ENCODE measurements at places on chromosomes 4 and X. TPM values are rescaled to one million over a fixed set of nuclear protein-coding genes. Genes with fewer than 3 reads are reported as not detected.
A peak's percentile ranks its signal among the peaks of the same experiment; 100 is the strongest.

GRCh38 chr4:105092356-105092755, 54.3 kb upstream of the TET2 start:
- DNase-seq = no peak

DNA sequence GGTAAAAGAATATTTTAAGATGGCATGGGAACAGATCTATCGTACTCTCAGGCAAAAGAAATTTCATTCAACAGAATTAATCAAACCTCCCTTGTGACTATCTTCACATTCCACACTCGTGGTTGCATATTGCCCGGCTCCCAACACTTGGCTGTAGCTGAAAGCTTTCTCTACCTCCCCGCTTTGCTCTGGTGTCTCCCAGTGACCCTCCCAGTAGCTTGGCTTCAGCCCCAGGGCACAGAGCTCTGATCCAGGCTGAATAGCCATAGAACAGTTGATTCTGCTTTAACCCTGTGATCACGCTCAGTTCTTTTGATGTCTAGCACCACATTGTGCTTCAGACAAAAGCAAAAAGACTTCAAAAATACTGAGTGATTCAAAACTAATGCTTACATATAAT, 24.6 kb downstream of the SLC7A11 start:
- DNase-seq = no peak

GPC3 gene
- 1.5 TPM for polyA plus RNA-seq

CFP gene
- 25.3 TPM for polyA plus RNA-seq

- DNase-seq = no peak
Observed at GRCh38 chr4:126268106-126268505, 953.4 kb downstream of the FAT4 start.

- DNase-seq = peak; percentile 93
Observed at GRCh38 chrX:18674788-18675735, 3.2 kb upstream of the RS1 start.

FAM47E gene
- polyA plus RNA-seq = 1.4 TPM

Data from spleen (tissue), 13 donors.